ENCODE measurements at places on chromosomes 16 and 17.
A peak's percentile ranks its signal among the peaks of the same experiment; 100 is the strongest.

GRCh38 chr17:40936437-40936971 is 942 bp downstream of the KRT23 start:
- peak; percentile 53 for ATAC-seq

- ATAC-seq = peak; percentile 88
These were observed 5.4 kb downstream of the PGS1 start for GRCh38 chr17:78383725-78384471.

GRCh38 chr17:64783556-64784352 is 121.6 kb upstream of the SMURF2 start:
- ATAC-seq = no peak

DNA sequence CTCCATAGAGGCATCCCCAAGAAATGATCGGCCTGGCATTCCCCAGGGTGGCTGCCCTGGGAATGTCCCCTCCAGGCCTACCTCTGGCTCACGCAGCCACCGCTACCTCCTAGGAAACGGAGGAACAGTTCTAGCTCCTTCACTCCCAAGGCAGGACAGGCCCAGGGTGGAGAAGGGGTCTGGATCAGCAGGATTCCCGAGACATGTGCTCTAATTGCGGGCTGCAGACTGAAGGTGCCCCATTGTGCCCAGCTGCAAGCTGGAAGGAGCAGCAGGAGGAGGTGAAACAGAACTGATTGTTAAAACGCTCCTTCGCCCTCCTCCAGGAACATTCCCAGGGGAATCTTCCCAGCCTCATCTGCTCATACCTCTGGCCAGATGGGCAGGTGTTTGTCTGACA is 40.8 kb downstream of the SCNN1G start:
- ATAC-seq = no peak

DNA sequence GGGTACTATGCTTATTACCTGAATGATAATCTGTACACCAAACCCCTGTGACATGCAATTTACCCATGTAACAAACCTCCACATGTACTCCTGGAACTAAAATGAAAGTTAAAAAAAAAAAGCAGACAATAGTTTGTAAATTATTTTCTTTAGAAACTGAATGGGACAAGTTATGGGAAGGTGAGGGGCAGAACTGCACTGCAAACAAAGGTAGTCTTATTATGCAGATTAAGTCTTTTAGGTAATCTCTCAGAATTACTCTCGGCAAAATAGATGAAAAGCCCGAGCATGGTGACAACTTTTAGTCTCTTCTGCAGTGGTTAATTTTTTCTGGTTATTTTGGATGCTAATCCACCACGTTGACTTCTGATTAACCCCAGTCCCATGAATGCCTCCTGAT is 25.5 kb downstream of the LDAF1 start:
- no peak for ATAC-seq

GRCh38 chr17:31408586-31408985 is 17.1 kb downstream of the RAB11FIP4 start:
- ATAC-seq = no peak

GRCh38 chr17:39167476-39167875 is 1.5 kb upstream of the ARL5C start:
- no peak for ATAC-seq

DNA sequence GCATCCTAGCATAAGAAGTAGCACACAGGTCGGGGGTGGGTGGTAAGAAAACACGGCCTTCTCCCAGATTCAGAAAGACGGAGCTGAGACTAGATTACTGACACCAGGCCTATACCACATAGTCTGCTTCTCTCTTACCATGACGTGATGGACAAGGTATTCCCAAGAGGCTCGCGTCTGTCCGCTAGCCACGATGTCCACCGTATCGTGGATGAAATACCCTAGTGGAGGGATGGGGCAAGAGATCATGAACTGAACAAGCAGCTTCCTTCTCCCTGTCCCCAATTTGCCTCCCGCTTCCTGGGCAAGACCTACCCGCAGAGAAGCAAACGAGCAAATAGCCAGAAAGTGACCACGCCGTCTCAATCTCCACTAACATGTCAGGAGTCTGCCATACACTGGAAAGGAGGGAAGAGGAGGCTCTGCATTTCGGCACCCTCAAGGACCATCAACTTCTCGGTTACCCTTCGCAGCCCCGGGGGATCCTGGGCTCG is 820 bp downstream of the TLCD1 start:
- no peak for ATAC-seq

- ATAC-seq = no peak
These were observed 193.8 kb downstream of the TMEM114 start for GRCh38 chr16:8396463-8396862.

- no peak for ATAC-seq
These were observed 18.4 kb downstream of the CMTM3 start for GRCh38 chr16:66622863-66623262.

DNA sequence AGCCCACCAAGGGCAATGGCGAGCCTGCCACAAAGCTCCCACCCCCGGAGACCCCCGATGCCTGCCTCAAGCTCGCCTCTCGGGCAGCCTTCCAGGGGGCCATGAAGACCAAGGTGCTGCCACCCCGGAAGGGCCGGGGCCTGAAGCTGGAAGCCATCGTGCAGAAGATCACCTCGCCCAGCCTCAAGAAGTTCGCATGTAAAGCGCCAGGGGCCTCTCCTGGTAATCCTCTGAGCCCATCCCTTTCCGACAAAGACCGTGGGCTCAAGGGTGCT is 40.1 kb downstream of the SREBF1 start:
- ATAC-seq = no peak
